Cardiac septum (tissue), 1 donor: ENCODE measurements at places on chromosomes 2 and 18. TPM values are rescaled to one million over a fixed set of nuclear protein-coding genes. Genes with fewer than 3 reads are reported as not detected.

The FTCDNL1 gene
- 2.3 TPM for total RNA-seq

DNA sequence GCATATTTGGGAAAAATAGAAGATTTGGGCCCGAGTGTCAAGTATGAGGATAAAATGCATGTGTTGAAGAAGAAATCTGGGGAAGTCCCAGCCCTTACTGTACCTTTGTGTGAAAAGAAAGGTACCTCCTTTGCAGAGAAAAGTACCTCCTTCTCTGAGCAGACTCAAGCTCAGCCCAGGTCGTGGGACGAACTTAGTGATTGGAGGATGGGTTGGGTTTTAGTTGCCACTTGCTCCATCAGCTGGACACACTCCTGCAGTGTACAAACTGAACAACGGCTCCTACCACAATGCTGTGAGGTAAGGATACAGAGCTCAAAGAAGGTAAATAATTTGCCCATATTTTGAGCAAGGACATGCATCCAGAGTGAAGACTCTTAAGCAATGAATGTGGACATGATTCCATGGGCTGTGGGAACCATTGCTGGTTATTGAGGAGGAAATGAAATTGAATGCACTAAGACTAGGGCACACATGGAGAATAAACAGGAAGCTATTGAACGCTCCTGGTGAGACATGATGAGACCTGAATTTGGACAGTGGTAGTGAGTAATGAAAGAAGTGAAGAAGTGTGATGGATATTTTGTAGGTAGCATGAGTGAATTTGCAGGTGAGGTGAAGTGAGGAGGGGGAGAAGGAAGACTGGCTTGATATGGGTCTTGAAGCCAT, 49.8 kb upstream of the IL1RL1 start:
- no peak for DNase-seq

The CACNB4 gene
- 0.67 TPM for total RNA-seq

The MC2R gene
- not detected for total RNA-seq

GRCh38 chr2:60612033-60612432, 58.6 kb upstream of the BCL11A start:
- DNase-seq = no peak

- DNase-seq = no peak
These were observed 69.3 kb downstream of the ALPK2 start for GRCh38 chr18:58559427-58560186.

GRCh38 chr2:47310801-47311560, 92.0 kb upstream of the MSH2 start:
- peak; percentile 85 for DNase-seq

The TMEM18 gene
- total RNA-seq = 8.8 TPM

The BCL11A gene
- total RNA-seq = 16.9 TPM

The RAPH1 gene
- 20.6 TPM for total RNA-seq

- DNase-seq = no peak
These were observed 505 bp downstream of the FOXI3 start for GRCh38 chr2:88451811-88452564.

The TLX2 gene
- total RNA-seq = not detected

The HAUS1 gene
- total RNA-seq = 7.8 TPM

The EPB41L3 gene
- total RNA-seq = 14.0 TPM

The C2orf72 gene
- total RNA-seq = 0.08 TPM

DNA sequence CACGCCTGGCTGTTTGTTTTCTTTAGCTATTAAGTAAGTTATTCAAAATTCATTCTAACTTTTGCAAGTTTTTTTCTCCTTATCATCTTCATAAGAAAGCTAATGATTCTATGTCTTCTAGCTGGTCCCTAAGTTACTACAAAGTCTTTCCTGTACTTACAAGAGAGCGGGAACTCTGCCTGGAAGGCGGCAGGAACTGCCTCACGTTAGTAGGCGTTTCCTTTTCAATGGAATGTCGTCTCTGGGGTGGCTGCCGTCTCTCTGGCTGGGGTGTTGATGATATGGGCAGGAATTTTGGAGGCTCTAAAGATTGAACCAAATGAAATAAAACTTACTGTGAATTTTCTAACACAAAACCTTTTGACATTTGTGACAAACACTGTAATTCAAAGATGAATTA, 55.5 kb downstream of the PRELID3A start:
- no peak for DNase-seq

The CHRNG gene
- total RNA-seq = not detected

DNA sequence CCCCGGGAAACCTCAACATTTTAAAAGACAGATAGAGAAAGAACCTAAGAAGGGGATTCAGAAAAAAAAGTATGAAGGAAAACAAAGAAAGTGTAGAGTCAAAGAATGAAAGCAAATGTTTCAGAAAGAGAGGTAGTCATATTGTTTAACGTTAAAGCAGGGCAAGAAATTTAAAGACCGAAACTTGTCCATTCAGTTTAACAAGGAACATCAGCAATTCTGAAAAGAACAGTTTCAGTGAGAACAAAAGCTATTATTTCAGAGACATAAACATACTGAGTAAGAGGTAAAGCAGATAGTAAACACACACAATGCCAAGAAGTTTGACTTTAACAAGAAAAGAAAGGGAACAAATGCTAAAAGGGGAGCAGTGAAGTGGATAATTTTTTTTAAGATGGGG, 41.1 kb downstream of the MBD2 start:
- DNase-seq = no peak

GRCh38 chr2:219689676-219690628, 62.5 kb downstream of the SLC4A3 start:
- DNase-seq = no peak

The SLC23A3 gene
- 0.48 TPM for total RNA-seq

GRCh38 chr2:28681158-28681571, 70.5 kb upstream of the PPP1CB start:
- no peak for DNase-seq
